ENCODE measurements at places on chromosomes 4 and X. TPM values are rescaled to one million over a fixed set of nuclear protein-coding genes. Genes with fewer than 3 reads are reported as not detected.

DNA sequence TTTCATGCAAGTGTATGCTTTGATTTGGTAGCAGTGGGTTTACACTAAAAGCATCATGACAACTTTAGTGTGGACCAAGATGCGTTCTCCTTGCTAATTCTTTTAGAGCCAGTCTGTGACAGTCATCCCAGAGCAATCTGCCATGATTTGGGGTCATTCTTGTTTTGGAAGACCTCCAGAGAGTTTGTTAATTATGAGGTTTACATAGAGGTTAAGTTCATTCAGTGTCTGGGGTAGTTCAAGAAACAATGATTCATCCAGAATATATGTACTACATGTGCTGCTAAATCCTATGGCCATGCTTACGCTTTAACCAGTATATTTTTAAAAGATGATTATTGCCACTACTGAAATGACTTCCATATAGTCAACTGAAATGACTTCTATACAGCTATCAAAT is 328.5 kb upstream of the AGA start:
- DNase-seq = no peak

GRCh38 chr4:67929426-67929825 is 33.9 kb downstream of the TMPRSS11A start:
- no peak for DNase-seq

Gene MAGEE2
- polyA plus RNA-seq = 1.2 TPM

GRCh38 chr4:39714166-39714565 is 16.2 kb downstream of the UBE2K start:
- DNase-seq = no peak

- DNase-seq = peak; percentile 5
Measured at GRCh38 chr4:41795796-41796385, 47.4 kb upstream of the PHOX2B start.
